Activated CD4-positive, CD25-positive, alpha-beta regulatory T cell (primary cell): ENCODE measurements at places on chromosomes 5 and 9.

DNA sequence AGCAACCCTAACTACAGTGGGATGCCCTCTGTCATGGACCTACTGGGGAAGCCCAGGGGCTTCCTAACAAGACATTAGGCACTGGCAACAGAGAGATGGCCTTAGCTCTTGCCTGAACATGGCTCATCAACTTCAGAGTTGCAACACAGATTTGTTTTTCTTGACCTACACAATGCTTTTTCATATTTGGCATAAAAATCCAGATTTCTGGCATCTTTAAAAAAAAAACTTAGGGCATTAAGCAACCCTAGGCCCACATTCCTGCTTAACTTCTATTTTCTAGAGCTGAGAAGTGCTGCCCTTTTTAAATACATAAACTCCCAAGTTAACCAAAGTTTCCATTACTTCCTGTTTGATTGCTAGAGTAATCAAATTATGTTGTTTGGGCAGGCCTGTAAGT is 8.0 kb downstream of the GRIA1 start:
- DNase-seq, result no peak

GRCh38 chr5:147963948-147964693 is 57.8 kb upstream of the C5orf46 start:
- DNase-seq, result no peak

DNA sequence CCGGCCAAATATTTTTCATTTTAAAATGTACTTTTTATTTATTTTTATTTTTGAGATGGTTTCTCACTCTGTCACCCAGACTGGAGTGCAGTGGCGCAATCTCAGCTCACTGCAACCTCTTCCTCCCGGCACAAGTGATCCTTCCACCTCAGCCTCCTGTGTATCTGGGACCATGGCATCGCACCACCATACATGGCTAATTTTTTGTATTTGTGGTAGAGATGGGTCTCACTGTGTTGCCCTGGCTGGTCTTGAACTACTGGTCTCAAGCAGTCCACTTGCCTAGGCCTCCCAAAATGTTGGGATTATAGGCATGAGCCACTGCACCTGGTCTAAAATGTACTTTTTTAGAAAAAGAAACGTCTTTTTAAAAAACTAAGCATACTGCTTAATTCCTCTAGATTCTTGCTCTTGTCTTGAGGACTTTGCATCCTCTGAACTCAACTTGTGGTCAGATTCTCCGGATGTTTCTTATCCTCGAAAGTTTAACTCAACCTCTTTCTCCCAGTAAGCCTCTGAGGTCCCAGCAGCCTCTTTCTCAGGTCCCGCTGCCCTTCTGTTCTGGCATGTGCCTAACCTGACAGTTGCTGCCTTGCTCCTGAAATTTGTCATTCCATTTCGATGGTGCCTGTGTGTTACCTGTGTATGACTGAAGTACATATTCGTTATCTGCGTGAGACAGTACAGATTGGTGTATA is 63.0 kb downstream of the TRIO start:
- no peak for DNase-seq

DNA sequence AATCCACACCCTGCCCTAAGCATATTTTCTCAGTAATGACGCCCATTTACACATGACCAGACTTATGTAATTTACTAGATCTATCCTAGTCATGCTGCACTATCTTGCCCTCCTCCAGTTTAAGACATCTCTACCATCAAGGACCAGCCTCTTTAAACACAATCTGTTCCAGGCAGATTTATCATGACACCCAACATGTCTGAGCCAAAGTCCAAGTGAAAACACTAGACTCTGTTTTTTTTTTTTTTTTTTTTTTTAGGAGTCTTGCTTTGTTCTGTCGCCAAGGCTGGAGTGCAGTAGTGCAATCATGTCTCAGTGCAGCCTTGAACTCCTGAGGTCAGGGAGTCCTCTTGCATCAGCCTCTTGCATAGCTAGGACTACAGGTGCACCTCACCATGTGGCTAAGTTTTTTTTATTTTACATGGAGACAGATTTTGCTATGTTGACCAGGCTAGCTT is 354.6 kb downstream of the ARRDC3 start:
- no peak for DNase-seq

GRCh38 chr5:62778316-62779009 is 199.8 kb downstream of the LRRC70 start:
- DNase-seq, result no peak

- DNase-seq, result no peak
These were observed 146.3 kb downstream of the SNX18 start for GRCh38 chr5:54663866-54664265.

DNA sequence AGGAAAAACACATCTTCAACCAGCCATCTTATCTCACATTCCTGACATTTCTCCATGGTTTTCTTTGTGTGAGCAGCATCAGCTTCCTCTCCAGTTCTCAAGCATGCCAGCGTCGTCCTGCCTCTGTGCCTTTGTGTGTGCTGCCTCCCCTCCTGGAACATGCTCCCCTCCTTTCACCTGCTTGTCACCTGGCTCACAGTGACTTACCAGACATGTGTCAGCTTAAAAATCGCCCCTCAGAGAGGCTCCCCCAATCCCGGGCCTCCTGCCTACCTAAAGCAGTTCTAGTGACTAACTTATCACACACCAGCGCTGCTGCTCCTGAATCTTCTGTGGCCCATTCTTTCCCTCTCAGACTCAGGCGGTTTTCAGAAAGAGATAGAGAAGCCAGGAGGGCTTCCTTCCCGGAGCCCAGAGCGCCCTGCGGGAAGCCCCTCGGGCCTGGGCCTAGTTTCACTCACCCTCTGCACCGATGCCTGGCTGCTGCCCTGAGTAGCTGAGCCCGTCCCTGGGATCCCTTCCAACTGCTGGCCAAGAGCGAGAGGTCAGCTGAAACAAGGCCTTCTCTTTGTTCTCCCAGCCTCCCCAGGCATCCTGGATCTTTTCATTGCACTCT is 51.1 kb upstream of the MVB12B start:
- DNase-seq, result no peak

- DNase-seq, result no peak
These were observed 123.5 kb downstream of the DAB2IP start for GRCh38 chr9:121774715-121775613.

DNA sequence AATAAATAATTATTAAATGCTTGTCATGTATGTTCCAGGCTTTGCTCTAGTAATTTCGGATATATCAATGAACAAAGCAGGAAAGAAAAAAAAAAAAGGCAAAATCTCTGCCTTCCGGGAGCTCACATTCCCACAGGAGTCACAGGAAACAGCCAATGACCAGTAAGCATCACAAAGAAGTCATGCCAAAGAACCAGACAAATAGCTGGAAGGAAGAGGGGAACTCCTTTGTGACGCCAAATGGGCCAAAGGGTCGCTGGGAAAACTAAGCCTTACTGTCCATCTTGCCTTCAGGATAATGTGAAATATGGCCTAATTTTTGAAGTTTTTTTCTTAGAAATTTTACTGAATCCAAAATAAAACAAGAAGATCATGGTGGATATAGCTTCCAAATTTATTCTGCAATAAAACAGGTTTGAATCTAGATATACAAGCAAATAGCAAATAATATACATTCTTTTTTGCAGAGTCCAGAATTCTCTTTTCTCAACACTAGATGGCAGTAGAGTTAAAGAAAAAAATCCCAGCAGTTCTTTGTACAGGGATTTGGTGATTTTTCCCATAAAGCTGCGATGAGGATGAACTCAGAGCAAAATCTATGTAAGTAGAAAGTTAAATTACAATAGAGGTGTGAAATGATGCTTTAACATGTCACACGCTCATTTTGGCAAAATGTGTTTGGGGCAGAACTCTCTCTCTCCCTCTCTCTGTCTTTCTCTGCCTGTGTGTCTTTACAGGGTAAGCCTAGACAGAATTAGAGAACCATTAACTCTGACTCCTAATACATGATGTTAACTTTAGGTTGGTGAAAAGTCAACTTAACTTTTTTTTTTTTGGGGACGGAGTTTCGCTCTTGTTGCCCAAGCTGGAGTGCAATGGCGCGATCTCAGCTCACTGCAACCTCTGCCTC is 60.0 kb upstream of the TUT7 start:
- DNase-seq, result no peak

GRCh38 chr5:120091376-120091948 is 372.6 kb upstream of the PRR16 start:
- no peak for DNase-seq

- no peak for DNase-seq
These were observed 15.1 kb downstream of the MACROH2A1 start for GRCh38 chr5:135383803-135384495.

- DNase-seq, result no peak
These were observed 87.5 kb downstream of the SCAMP1 start for GRCh38 chr5:78447775-78448424.

GRCh38 chr5:132826424-132827082 is 3.9 kb downstream of the SHROOM1 start:
- DNase-seq, result no peak

DNA sequence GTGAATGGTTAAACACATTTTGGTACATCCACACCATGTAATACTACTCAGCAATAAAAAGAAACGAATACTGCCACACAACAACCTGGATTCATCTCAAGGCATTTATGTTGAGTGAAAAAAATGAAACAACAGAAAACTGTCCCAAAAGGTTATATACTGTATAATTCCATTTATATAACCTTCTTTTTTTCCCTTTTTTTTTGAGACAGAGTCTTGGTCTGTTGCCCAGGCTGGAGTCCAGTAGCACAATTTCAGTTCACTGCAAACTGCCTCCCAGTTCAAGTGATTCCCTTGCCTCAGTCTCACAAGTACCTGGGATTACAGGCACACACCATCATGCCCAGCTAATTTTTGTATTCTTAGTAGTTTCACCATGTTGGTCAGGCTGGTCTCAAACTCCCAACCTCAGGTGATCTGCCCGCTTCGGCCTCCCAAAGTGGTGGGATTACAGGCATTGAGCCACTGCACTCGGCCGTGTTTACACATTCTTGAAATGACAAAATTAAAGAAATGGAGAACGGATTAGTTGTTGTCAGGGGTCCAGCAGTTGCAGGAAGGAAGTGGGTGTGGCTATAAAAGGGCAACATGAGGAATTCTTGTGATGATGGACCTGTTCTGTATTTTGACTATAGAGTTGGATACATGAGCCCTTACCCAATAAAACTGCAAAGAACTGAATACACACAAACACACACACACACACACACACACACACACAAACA is 17.4 kb downstream of the PPP6C start:
- DNase-seq, result no peak

DNA sequence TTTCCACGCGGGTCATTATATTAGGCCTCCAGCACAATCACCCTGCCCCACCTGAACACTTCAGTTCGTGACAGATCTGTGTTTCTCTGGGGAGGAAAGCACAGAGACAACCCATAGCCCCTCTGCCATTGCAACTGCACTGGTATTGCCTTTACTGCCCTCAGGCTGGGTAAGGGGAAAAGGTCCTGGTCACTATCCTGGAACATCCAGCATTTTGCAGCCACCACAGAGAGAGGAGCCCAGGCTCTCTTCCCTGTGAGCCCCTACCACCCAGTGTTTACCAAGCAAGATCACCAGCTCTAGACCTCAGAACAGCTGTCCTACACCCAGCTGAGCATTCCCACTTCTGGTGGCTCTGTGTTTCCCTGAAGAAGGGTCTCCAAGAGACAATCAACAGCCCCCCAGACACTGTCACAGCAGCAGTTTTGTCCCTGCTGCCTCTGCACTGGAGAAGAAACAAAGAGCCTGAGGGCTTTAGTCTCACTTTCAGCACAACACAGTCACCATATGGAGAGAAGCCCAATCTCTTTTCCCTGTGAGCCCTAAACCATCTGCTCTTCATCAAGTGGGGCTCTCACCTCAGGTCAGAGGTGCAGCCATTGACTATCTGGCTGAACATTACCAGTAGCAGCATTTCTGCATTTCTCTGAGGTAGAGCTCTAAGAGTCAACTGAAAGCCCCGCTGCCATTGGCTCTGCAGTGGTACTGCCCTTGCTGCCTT is 655.2 kb upstream of the FAM174A start:
- no peak for DNase-seq

DNA sequence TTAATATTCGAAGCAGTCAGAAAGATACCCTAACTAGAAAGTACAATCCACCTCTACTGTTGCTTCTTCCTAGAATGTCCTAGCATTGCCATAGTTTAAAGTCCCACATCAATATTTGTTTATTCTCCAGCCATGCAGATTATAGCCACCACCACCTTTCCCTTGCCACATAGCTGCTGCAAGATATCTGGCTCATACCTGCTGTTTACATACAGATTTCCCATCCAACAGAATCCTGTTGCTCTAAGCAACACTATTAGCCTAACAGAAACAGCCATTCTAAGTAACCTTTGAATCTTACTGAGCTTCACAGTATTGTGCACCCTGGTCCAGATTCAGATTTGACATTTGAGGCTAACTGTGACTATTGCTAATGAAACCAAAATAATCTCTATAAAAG is 45.6 kb downstream of the GNAQ start:
- no peak for DNase-seq

DNA sequence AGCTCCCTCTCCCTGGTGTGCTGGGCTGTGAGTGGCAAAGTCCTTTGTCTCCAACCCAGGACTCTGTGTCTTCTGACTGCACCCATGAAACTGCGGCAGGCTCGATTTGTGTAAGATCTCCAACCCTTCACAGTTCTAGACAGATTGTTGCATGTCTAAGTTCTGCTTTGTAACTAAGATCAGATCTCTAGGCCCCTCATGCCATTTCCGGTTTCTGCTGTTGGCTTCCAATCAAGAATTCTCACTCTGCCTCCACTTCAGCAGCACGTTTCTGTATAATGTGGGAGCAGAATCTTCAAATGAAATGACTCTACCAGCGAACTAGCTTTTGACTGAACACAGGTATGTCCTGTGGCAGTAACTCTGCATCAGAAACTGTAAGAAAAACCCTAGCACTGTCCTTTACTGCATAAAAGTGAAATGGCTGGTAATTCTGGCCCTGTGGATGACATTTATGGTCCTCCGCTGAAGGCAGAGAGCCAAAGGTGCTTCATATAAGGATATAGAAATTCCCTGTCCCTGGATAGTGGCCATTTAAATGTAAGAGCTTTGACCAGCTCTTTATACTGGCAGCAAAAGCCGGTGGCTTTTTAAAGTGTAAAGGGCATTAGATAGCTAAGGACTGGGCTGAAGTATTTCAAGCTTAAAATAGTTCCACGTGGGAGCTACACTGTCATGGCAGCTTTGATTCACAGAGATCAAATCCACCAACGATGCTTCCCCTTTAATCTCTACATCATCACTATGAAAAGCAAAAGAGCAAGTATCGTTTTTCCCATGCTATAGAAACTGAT is 319.0 kb upstream of the CDH6 start:
- no peak for DNase-seq

DNA sequence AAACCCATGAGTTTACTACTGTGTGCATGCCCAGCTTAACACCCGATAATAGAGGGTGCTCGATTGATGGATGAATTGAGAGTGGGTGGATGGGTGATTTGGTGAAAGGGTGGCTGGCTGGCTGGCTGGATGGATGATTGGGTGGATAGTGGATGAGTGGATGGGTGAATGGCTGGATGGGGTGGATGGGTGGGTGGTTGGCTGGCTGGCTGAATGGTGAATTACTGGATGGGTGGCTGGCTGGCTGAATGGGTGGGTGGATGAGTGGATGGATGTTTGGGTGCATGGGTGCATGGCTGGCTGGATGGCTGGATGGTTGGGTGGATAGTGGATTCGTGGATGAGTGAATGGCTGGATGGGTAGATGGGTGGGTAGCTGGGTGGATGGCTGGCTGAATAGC is 201.1 kb downstream of the IRX1 start:
- no peak for DNase-seq

GRCh38 chr9:112332214-112332613 is 1.2 kb downstream of the PTBP3 start:
- no peak for DNase-seq

GRCh38 chr9:118262191-118262590 is 558.0 kb downstream of the TLR4 start:
- DNase-seq, result no peak

- no peak for DNase-seq
These were observed 37.7 kb downstream of the NEUROG1 start for GRCh38 chr5:135497971-135498636.

GRCh38 chr5:41510176-41510831 is at the start of gene PLCXD3:
Gene PLCXD3 (minus strand): TSS chr5:41510601. CDS start chr5:41510526, 75 bp downstream.
- DNase-seq, result no peak
